ENCODE measurements at places on chromosomes 1 and 21.

DNA sequence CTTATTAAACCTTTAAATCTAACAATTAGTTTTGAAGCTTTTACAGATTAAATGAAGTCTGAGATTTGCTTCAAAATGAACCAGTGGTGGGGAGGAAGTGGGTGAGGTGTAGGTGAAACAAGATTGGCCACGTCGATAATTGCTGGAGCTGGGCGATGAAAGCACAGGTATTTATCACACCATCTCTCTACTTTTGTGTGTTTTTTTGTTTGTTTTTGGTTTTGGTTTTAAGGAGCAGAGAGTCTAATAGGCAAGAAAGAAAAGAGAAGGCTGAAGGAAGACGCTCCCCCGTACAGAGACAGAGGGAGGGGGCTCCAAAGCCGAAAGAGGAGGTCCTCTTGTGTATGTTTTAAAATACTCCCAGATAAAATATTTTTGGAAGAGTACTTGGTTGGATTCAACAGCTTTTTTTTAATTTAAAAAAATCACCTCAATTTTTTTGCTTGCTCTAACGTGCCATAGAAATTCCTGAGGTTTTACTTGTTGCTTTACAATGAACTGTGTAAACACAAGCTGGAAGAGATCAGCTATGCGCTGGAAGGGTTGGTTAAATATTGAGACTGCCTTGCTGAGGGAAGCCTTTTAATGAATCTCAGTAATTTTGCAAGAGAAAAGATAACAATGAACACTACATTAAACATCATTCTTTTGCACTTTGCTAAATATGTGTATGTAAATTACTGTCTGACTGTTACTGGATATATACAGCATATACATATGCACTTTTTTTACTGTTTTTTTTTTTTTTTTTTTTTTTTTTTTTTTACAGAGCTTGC lies 6.7 kb upstream of the LGALS8 start:
- DNase-seq = no peak

DNA sequence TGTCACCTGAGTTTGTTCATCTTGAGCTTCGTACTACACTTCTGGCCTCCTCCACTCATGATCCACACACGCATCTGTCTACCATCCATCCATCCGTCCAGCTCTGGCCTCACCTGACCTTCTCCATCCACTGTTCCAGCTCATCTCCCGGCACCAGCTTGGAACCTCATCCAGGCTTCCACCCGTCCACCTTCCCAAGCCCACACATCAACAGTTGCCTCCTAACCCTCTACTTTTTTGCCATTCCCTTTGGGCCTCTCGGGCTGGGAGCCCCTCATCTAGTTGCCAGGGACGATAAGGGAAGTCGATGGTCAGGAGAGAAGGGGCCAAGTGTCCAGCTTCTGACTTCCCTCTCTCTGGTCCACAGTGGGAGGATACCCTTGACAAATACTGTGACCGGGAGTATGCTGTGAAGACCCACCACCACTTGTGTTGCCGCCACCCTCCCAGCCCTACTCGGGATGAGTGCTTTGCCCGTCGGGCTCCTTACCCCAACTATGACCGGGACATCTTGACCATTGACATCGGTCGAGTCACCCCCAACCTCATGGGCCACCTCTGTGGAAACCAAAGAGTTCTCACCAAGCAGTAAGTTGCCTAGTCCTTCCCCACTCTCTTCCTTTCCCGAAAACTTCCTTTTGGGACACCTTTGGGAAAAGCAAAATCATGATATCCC lies 3.4 kb upstream of the FALEC start:
- no peak for DNase-seq

DNA sequence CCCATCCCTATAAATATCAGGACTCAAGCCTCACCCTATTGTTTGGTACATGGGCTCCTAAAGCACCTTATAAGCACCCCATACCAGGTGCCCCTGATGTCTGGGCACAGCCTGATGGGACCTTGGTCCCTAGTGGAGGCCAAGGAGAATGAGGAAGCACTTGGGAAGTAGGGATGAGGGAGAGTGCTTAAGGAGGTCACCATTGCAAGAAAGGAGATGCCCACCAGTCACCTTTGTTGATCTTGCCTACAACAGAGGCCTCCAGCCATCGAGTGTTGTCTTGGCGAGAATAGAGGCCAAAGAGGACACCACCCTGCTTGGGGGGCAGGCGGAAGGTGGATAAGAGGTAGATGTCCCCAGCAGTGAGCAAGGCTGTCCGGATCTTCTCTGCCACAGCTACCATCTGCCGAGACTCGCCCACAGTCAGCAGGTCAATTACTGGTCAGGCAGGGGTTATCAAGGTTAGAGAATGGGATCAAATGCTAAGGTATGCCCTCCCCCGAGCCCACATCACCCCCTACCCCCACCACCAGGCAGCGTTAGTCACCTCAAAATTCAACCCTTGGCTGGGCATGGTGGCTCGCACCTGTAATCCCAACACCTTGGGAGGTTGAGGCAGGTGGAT lies 1.6 kb downstream of the THBS3 start:
- DNase-seq = no peak

GRCh38 chr1:198778049-198778448 lies 139.2 kb downstream of the PTPRC start:
- peak; percentile 39 for DNase-seq

DNA sequence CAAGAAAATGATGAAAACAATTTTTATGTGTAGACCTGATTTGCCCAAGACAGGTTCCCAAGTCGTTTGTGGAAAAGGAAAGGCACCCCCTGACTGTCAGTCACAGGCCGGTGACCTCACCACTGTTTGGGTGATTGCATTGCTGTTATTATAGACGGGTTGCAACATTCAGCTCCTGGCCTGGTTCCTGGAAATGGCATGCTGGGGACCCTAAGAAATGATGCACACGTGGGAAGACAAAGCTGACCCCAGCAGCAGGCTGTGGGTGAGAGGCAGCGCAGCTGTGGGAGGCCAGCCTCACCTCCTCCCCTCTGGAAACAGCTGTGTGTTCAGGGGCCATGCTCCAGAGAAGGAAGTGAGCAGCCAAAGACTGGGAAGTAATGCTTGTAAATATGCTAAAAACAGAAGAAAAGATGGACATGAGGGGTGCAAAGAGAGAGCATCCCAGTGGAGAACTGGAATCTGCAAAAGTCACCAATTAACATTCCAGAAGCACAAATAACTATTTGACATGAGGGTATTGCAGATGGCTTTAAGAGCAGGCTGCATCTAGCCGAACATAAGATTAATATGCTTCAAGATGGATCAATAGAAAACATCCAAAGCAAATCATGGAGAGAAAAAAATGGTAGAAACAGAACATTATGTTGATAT lies 23.4 kb upstream of the ABCG1 start:
- no peak for DNase-seq

DNA sequence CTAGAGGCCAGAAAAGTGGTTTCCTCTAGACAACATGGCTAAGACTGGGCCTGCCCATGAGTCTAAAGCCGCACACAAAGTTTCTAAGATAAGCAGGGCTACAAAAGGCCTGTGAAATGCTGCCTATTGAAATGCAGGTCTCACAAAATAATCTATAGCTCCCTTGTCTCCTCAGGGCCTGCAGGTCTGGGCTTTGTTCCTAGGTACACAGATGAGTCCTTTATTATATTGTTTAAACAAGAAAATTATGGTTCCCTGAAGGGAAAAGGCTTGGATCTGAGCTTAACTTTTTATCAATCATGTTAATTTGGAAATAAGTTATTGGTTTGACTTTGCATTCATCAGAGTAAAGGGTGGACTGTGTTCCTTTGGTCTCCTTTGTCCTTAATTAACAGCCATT lies 413.4 kb upstream of the BEND5 start:
- DNase-seq = no peak

- DNase-seq = no peak
Measured at GRCh38 chr1:234779160-234779538, 169.2 kb upstream of the IRF2BP2 start.

- no peak for DNase-seq
Measured at GRCh38 chr1:85289207-85289847, 12.9 kb upstream of the BCL10 start.

GRCh38 chr1:116471241-116471640 lies 98.2 kb downstream of the ATP1A1 start:
- no peak for DNase-seq

DNA sequence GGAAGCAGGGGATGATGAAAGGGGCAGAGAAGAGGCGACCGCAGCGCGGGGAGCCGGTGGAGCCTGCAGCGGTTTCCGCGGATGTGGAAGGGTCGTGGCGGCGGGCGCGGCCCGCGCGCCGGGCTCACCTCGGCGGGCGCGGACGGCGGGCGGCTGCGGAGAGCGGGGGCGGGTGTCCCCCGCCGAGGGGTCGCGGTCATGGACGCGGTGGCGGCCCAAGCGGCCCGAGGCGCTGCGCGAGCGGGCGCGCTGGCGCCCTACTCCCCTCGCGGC lies 572 bp downstream of the LPGAT1 start:
- no peak for DNase-seq

- no peak for DNase-seq
Measured at GRCh38 chr1:1926346-1926811, 7.3 kb upstream of the TMEM52 start.

DNA sequence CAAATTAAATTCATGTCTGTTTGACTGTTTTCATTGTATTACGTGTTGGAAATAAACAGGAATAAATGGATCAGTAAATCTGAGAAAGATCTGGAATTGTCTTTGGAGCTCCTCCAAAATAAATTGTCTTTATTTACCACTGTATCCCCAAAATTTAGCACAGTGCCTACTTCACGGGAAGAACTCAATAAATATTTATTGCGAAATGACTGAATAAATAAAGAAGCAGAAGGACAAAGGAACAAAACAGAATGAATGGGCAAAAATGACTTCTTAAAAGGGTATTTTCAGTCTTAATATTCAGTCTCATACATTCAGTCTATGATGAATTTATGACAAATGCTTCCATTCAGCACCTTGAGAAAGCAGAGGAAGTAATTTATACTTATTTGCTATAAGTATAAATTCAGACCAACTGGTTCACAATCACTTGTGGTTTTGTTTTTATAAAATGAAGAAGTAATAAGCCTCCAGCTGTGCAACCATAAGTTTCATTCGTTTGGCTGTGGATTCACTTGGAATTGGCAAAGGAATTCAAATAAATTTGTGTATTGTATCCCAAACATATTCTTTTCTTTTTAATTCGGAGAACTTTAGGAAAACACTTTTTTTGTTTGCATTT lies 19.2 kb upstream of the PRKAA2 start:
- no peak for DNase-seq

- DNase-seq = no peak
Measured at GRCh38 chr1:67280696-67281095, 27.0 kb upstream of the IL12RB2 start.
